Ammon's horn (tissue), 1 donor: ENCODE measurements at places on chromosomes 3 and 15.
A peak's percentile ranks its signal among the peaks of the same experiment; 100 is the strongest.

- peak; percentile 65 for DNase-seq
Measured at GRCh38 chr3:157201648-157202278, 41.8 kb upstream of the CCNL1 start.

DNA sequence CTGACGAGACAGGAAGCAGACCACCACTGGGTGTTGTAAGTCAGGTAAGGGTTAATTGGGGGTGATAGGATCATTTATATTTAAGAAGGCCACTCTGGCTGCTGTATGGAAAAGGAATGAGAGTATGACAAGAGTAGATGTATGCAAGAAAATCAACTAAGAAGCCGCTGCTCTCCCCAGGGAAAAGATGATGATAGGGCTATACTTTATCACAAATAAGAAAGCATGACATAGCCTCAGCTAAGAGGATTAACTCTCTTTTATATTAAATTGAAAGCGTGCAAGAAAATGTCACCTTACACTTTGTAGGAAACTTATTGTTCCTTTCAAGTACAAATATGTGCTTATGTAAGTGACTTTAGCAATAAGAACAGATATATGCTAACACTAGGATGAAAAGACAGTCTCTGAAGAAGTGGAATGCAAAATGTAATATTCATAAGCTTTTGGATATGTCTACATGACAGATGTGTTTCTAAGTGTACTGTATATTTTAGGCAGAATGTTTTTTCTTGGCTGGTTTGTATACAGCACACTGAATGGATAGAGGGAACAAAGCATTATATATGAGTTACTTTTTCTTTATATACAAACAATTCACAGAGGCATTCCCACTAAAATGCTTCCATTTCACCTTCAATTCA, 8.7 kb upstream of the NDUFB4 start:
- no peak for DNase-seq

GRCh38 chr3:197427021-197427420, 128.6 kb upstream of the DLG1 start:
- no peak for DNase-seq

DNA sequence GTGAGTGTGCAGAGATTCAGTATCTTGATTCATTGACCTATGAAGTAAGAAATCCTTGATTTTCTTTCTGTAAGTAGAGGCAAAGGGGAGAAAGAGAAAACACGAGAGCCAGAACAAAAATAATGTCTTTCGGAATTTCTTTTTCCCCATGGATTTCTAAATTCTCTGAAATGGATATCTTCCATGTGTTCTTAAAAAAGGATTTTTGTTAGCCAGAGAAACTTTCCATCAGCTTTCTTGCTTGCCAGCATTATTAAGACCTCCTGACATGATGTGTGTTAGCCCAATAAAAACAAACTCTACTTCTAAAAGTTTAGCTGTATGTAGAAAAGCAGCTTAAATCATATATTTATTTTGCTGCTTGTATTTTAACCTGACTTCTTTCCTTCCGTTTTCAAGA, 122.3 kb upstream of the AADACL2 start:
- DNase-seq, result no peak

DNA sequence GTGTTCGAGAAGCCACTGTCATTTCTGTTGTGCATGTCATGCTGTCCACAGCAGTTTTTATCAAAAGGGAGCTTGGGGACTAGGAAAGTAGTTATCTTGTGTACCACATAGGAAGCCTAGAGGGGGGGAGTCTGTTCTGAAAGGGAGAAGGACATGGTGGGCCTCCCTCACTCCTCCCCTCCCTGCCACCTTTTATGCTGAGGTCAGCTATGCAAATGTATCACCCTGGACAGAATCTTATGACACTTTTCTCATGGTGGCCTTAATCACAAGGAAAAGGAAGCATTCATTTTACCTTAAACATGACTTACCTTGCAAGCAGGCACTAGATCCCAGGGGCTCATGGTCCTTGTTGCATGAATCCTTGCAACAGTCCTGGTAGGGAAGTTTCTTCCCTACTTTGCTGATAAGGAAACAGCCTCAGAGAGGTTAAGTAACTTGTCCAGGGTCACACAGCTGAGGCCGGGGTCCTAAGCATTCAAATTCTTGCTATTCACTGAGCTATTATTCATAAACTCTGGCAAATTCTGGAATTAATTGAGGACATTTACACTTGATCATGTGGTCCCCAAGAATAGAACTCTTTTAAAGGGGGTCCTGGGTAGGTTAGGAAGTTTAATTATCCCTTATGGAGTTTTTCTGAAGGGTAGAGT, 81.1 kb upstream of the SLC6A1 start:
- DNase-seq, result no peak

DNA sequence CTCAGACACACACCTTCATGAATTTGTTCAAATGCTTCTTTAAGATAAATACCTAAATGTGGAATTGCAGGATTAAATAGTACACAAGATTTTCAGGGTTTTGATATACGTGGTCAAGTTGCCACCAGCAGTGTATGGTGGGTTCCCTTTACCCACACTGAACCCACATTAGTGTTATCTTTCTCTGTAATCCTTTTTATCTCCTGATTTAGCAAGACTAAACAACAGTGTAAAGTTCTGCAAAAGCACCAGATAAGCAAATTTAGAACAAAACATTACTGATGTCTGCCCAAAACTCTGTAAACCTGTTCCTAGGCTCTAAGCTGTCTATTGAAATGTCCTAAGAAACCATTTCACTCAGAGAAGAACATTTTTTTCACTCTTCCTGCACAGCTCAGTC, 352.9 kb downstream of the FHIT start:
- DNase-seq, result no peak

DNA sequence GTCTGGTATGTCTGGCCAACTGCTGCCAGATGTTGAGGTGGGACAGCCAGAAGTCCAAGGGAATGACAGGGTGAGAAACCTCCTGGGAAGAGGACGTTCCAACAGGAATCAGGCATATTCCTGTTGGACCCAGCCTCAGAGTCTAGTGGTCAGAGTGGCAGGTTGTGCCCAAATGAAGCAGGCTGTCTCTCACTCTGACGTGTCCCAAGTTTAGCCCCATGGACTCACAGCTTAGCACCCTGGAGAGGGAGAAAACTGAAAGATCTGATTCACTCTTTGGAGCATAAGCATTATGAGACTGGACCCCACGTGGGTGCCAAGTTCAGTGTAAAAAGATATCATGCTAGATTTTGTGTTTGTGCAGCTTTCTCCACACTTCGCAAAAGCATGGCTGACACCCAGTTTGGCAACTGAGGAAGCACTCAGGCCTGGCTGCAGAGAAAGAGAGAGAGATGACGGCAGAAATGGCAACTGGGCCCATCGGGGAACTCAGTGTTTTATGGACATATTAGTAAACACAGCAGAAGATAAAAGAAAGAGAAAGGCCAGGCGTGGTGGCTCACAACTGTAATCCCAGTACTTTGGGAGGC, 88.2 kb upstream of the LMCD1 start:
- DNase-seq, result no peak

DNA sequence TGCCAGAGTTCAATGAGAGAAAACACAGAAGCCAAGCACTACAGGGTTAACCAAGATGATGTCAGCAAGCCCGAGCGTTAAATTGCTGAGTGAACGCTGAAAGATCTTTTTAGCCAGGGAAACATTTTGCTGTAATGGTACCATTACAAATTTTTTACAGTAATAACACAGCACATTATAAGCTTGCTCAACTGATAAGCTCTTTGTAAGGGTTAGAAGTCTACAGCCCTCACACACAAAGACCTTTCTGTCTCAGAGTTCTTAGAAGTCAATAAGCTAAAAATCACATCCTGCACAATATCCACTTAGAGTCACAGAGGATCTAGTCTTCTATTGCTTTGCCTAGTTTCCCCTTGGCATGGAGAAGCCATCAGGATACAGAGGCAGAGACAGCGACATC, 29.9 kb downstream of the CHSY1 start:
- DNase-seq, result no peak
